Upper lobe of right lung (tissue), 1 donor: ENCODE measurements at places on chromosomes 16 and 17.

GRCh38 chr17:77479372-77480198 is 338.8 kb downstream of the SEC14L1 start:
- no peaks in the 10 kb centered on the region for H3K27me3 ChIP-seq
- no peak for DNase-seq
- H3K4me3 ChIP-seq: no peak overlapping the region
- H3K4me1 ChIP-seq: peaks cover 51% of the 10 kb centered on the region

DNA sequence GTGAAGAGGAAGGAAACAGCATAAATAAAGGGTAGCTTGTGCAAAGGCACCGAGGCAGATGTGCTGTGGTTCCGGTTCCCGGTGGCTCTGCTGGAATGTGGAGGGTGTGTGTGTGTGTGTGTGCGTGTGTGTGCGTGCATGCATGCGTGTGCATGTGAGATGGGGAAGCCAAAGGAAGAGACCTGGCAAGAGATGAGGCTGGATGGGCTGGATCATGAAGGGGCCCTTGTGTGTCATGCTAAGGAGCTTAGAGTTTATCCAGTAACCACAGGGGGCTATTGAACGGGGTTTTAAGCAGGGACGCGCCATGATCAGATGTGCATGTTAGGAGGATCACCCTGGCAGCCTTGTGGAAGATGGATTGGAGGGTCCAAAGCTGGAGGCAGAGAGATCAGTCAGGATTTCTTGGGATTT is 8.3 kb downstream of the WSCD1 start:
- H3K27me3 ChIP-seq: no peaks in the 10 kb centered on the region
- H3K4me3 ChIP-seq: no peak overlapping the region
- no peak overlapping the region for H3K27ac ChIP-seq
- no peaks in the 10 kb centered on the region for H3K4me1 ChIP-seq
- no peaks in the 10 kb centered on the region for H3K36me3 ChIP-seq

DNA sequence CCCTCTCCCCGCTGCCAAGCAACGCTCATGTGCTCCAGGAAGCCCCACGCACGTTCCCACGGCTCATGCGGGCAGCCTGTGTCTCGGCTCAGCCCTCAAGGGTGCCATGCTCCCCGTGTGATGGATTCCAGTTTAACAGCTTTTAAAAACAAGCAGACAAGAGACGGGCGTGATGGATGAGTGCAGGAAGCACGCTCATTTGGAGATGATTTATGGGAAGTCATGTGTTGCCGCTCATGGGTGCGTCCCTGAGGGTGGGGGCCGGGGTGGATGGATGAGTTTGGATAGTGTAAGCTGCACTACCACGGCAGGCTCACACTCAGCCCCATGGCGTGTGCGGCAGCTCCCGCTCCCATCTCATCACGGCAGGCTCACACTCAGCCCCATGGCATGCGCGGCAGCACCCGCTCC is 132.8 kb downstream of the RBFOX3 start:
- H3K36me3 ChIP-seq: no peaks in the 10 kb centered on the region
- no peak overlapping the region for H3K4me3 ChIP-seq
- H3K27ac ChIP-seq: no peak overlapping the region
- no peak for DNase-seq

GRCh38 chr17:61239953-61240352 is 159.7 kb upstream of the TBX2 start:
- no peak for DNase-seq
- H3K27me3 ChIP-seq: no peaks in the 10 kb centered on the region
- no peak overlapping the region for H3K27ac ChIP-seq
- H3K4me1 ChIP-seq: peaks cover 3% of the 10 kb centered on the region
- H3K36me3 ChIP-seq: no peaks in the 10 kb centered on the region
- no peak overlapping the region for H3K4me3 ChIP-seq

GRCh38 chr16:1526608-1527555 is 6.6 kb upstream of the TMEM204 start:
- H3K27me3 ChIP-seq: no peaks in the 10 kb centered on the region
- no peak for DNase-seq
- no peak overlapping the region for H3K4me3 ChIP-seq

- no peak overlapping the region for H3K27ac ChIP-seq
- DNase-seq: no peak
- H3K4me1 ChIP-seq: no peaks in the 10 kb centered on the region
- H3K36me3 ChIP-seq: no peaks in the 10 kb centered on the region
- H3K27me3 ChIP-seq: no peaks in the 10 kb centered on the region
These were observed 39.4 kb downstream of the RPH3AL start for GRCh38 chr17:313231-313630.

GRCh38 chr17:76527430-76528111 is 9.9 kb downstream of the CYGB start:
- H3K4me3 ChIP-seq: peak overlapping the region; percentile 18
- no peaks in the 10 kb centered on the region for H3K27me3 ChIP-seq
- peak; percentile 78 for DNase-seq

DNA sequence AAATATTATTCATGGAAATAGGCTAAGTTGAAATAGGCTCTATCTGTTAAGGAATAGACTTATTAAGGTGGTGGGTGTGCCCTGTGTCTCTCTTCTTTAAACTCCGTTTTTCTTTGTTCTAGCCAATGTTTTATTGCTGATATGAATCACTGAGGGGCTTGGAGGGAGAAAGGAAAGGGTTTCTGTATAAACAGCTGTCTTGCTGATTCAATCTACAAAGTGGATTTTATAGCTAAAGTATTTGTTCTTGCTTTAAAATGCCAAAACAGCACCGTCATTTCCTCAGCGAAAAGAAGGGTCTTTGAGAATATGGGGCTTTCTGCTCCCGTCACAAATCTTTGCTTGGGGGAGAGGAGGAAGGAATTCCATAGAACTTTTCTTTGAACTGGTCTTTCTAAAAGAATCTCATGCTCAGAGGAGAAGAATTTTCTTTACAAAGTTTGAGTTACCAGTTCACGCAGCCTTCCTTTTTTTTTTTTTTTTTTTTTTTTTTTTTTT is 39.3 kb downstream of the MSI2 start:
- H3K36me3 ChIP-seq: no peaks in the 10 kb centered on the region
- no peaks in the 10 kb centered on the region for H3K27me3 ChIP-seq
- no peak overlapping the region for H3K27ac ChIP-seq
- no peak overlapping the region for H3K4me3 ChIP-seq
- H3K4me1 ChIP-seq: no peaks in the 10 kb centered on the region

GRCh38 chr17:82477934-82478333 is 19.4 kb downstream of the NARF start:
- H3K4me1 ChIP-seq: no peaks in the 10 kb centered on the region
- H3K36me3 ChIP-seq: peaks cover 97% of the 10 kb centered on the region
- H3K27ac ChIP-seq: no peak overlapping the region
- H3K27me3 ChIP-seq: no peaks in the 10 kb centered on the region

DNA sequence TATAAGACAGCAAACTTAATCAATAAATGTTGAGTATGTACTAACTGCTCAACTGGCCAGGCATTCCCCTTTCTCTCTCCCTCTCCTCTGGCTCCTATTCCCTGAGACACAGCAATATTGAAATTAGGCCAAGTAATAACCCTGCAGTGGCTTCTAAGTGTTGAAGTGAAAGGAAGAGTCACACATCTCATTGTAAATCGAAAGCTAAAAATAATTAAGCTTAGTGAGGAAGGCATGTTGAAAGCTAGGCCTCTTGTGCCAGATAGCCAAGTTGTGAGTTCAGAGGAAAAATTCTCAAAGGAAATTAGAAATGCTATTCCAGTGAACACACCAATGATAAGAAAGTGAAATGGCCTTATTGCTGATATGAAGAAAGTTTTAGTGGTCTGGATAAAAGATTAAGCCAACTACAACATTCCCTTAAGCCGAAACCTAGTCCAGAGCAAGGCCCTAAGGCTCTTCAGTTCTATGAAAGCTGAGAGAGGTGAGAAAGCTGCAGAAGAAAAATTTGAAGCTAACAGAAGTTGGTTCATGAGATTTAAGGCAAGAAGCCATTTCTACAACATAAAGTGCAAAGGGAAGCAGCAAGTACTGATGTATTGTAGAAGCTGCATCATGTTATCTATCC is 35.4 kb upstream of the ABCC11 start:
- no peak overlapping the region for H3K27ac ChIP-seq
- H3K27me3 ChIP-seq: no peaks in the 10 kb centered on the region
- H3K4me1 ChIP-seq: no peaks in the 10 kb centered on the region
- no peak for DNase-seq
- H3K36me3 ChIP-seq: peaks cover 29% of the 10 kb centered on the region
- no peak overlapping the region for H3K4me3 ChIP-seq

DNA sequence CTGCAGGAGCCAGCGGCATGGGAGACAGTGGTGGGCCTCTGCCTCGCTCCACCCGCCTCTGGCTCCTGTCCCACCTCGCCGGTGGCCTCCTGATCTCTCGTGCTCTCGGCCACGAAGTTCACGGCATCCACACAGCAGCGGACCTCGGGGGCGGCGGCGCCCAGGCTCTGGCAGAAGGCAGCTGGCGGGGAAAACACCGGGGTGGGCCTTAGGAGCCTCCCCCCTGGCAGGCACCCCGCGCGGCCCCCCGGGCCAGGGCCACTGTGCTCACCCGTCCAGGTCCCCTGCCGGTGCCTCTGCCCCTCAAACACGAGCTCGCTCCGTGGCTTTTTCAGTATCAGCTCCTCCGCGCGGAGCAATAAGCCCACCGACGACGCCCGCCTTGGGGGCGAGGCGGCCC is 409 bp upstream of the C17orf107 start:
- no peak overlapping the region for H3K27ac ChIP-seq
- peak overlapping the region; percentile 53 for H3K4me3 ChIP-seq
- H3K27me3 ChIP-seq: peaks cover 6% of the 10 kb centered on the region
- H3K36me3 ChIP-seq: peaks cover 33% of the 10 kb centered on the region
- DNase-seq: no peak
- peaks cover 9% of the 10 kb centered on the region for H3K4me1 ChIP-seq

DNA sequence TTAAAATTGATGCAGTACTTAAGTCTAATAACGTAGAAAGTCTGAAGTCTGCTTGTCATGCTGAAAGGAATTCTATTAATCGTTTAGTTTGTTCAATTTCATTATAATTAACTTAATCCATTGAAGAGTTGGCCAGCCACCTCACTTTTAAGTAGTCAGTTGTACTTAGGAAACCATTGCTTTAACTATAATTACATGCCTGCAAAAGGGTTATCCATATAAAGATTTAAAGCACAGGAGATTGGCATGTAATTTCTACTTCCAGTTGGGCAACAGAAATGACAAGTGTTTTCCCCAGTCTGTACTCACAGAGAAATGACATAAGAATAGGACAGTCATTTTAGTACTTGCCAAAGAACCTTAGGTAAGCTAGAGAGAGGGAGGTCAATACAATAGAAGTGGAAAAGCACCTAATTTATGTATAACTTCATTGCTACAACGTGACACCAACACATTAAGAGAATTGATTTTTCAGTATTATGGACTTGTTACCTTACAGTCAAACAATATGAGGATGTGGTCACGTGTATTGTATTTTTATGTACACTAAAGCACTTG is 3.7 kb upstream of the USP32 start:
- H3K36me3 ChIP-seq: no peaks in the 10 kb centered on the region
- H3K4me3 ChIP-seq: no peak overlapping the region
- DNase-seq: no peak
- H3K4me1 ChIP-seq: peaks cover 23% of the 10 kb centered on the region

GRCh38 chr16:30546115-30546514 is 11.5 kb upstream of the ZNF747 start:
- no peak for DNase-seq
- no peaks in the 10 kb centered on the region for H3K4me1 ChIP-seq
- no peak overlapping the region for H3K27ac ChIP-seq
- no peaks in the 10 kb centered on the region for H3K27me3 ChIP-seq
- H3K4me3 ChIP-seq: no peak overlapping the region
- H3K36me3 ChIP-seq: no peaks in the 10 kb centered on the region

DNA sequence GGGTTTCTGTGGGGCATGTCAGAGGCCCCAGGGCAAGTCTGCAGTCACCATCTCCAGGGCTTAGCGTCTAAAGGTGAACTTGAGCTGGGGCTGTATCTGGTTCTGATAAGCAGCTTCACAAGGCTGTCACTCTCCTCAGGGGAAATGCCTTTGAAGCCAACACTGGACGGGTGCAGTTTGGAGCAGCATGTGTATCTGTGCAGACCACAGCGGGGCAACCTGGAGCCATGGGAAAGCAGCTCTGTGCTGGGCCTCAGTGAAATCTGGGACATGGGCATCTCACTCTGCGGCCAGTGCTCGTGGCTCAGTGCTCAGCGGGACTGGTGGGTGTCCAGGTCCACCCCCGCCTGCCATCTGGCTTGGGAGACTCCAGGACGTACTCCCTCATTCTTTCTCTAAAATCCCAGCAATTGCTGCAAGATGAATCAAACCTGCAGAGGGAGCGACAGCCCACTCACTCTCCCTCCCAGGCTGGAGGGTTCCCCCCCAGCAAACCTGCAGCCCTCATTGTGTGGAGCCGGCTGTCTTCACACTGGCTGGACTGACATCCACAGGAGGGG is 63.5 kb downstream of the PRMT7 start:
- no peak overlapping the region for H3K4me3 ChIP-seq
- no peak for DNase-seq
- H3K27me3 ChIP-seq: no peaks in the 10 kb centered on the region
- no peaks in the 10 kb centered on the region for H3K36me3 ChIP-seq

GRCh38 chr17:76923491-76923890 is 55.3 kb downstream of the MGAT5B start:
- no peak for DNase-seq
- peaks cover 30% of the 10 kb centered on the region for H3K27me3 ChIP-seq
- no peaks in the 10 kb centered on the region for H3K36me3 ChIP-seq
- no peaks in the 10 kb centered on the region for H3K4me1 ChIP-seq
- H3K27ac ChIP-seq: no peak overlapping the region

GRCh38 chr16:84751241-84751640 is 51.4 kb downstream of the USP10 start:
- no peaks in the 10 kb centered on the region for H3K27me3 ChIP-seq
- H3K27ac ChIP-seq: no peak overlapping the region
- H3K36me3 ChIP-seq: peaks cover 11% of the 10 kb centered on the region
- DNase-seq: no peak

- H3K4me3 ChIP-seq: no peak overlapping the region
- no peak for DNase-seq
- peaks cover 2% of the 10 kb centered on the region for H3K4me1 ChIP-seq
- H3K27ac ChIP-seq: no peak overlapping the region
- H3K36me3 ChIP-seq: peaks cover 58% of the 10 kb centered on the region
These were observed 6.0 kb upstream of the TXNDC11 start for GRCh38 chr16:11748404-11749254.

DNA sequence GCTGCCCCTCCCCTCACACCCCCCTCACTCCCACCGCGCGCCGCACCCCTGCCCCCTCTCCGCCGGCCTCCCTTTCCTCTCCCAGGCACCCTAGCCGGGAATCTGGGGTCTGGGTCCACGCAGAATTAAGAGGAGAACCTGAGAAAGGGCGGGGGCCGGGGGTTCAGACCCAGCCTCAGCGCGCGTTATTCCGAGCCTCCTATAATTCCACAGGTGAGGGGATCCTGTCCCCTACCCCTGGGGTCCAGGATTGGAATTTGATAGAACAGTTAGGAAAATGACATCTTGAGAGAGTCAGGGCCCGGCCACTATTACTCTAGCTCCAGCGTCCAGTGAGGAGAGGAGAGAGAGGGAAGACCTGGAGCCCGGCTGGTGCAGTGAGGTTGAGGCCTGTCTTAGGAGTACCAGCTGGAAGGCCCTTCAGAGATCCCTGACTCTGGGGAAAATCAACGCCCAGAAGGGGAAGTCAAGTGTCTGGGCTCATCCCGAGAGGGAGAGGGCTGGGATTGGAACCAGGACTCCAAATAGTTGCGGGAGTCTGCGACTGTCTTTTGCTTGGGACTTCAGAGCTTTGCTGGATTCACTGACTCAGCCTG is 17.3 kb downstream of the GRB7 start:
- H3K27ac ChIP-seq: peak overlapping the region; percentile 98
- H3K27me3 ChIP-seq: no peaks in the 10 kb centered on the region
- H3K4me1 ChIP-seq: peaks cover 13% of the 10 kb centered on the region
- H3K36me3 ChIP-seq: no peaks in the 10 kb centered on the region
